Activated CD4-positive, alpha-beta T cell treated with anti-CD3 and anti-CD28 coated beads for 1 hour (primary cell): ENCODE measurements at places on chromosomes 7 and 10.

DNA sequence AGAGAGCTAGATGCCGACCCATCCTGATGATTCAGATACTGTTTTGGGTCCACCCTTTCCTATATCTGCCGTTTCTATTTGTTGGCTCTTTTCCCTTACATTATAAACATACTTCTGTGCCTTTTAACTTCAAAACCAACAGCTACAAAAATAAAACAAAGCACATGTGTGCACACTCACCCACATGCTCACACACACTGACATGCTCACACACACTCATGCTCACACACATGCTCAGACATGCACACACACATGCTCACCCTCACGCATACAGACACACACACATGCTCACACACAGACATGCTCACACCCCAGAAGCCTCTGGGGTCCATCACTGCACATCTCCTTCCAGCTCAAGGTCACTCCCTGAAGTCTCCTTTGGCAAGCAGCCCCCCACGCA lies 88.1 kb downstream of the TCERG1L start:
- DNase-seq = no peak

DNA sequence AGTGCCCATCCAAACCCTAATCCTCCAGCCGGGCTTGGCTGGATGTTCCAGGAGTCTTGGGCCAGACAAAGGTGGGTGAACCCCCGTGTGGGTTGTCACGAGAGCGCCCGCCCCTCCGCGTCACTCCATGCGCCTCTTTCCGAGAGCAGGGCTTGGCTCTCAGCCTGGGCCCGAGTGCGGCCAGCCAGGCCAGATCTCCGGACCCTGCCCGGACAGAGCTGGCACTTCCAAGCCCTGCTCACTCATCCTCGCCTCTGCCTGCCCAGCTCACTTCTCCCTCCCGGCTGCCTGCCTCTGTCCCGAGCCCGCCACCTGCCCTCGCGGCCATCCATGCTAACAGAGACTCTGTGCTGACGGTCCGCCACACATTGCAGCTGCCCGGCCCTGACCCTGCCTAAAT lies 34.6 kb downstream of the AGAP3 start:
- no peak for DNase-seq

DNA sequence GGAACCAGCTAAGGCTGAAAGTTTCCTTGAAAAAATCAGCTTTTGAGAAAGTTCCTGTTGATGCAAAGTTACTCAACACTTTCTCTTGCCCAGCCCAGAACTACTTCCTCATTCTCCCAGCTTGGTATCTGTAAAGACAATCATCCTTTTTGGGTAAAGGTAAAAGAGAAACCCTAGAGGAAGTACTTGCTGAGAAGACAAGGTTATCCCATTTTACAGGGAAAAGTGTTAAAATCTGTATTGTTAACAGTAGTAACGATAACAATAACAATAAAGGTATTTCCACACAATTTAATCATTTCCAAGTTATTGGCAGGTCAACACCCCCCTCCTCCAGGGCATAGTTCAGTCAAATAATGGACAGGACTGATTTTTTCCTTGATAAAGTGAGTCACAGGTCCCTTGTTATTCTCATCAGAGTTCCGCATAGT lies 2.4 kb downstream of the ALOX5 start:
- DNase-seq = no peak

GRCh38 chr7:30886608-30887011 lies 25.0 kb upstream of the AQP1 start:
- DNase-seq = no peak

GRCh38 chr10:46545861-46546590 lies 10.4 kb downstream of the GPRIN2 start:
- peak; percentile 6 for DNase-seq

GRCh38 chr7:15481132-15481531 lies 80.7 kb downstream of the AGMO start:
- no peak for DNase-seq

DNA sequence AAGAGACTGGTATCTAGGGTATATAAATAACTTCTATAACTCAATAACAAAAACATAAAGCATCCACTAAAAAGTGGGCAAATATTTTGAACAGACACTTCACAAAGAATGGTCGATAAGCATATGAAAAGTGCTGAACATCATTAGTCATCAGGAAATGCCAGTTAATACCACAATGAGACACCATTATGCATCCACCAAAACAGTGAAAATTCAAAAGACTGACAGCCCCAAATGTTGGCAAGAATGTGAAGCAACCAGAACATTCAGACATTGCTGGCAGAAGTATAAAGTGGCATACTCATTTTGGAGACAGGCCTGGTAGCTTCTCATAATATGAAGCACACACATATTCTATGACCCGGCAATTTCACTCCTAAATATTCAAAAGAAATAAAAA lies 26.5 kb upstream of the GSAP start:
- no peak for DNase-seq

DNA sequence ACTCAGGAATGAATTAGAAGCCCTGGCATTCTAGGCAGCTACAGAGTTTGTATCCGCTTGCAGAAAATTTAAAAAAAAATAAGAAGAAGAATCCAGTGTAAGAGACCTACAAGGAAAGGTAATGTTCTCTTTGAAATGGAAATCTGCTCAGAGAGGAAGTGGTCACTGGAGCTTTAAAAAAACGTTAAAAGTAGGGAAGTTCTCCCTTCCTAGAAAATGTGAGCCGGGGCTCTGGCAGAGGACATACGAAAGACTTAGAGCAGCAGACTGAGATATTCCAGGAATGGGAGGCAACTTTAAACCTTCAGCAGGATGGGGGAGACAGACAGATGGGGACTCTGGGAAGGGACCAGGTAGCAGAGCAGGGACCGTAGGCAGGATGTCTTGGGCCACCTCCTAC lies 149.4 kb upstream of the NPS start:
- DNase-seq = no peak

- no peak for DNase-seq
These were observed 16.0 kb downstream of the PPP1R9A start for GRCh38 chr7:94923412-94923811.

- DNase-seq = no peak
These were observed 126.5 kb upstream of the CHRM2 start for GRCh38 chr7:136741941-136742340.

GRCh38 chr7:24244554-24244953 lies 39.4 kb upstream of the NPY start:
- DNase-seq = no peak

DNA sequence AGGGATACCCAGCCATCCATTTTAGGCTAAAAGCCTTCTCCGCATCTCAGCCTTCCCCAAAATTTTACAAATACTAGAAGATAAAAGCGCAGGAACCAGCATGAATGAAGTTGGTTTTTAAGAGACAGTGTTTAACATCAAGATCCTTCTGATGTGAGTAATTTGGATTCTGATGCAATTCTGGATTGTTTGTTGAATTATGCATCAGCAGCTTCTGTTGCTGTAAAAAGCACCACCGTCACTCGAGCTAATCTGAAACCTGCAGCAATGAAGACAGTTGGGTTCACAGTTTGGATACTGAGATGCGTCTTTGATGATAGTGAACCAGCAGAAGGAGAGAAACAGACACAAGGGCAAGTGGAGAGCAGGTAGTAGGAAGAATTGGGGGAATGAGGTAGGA lies 179.2 kb downstream of the PLXNA4 start:
- DNase-seq = no peak

DNA sequence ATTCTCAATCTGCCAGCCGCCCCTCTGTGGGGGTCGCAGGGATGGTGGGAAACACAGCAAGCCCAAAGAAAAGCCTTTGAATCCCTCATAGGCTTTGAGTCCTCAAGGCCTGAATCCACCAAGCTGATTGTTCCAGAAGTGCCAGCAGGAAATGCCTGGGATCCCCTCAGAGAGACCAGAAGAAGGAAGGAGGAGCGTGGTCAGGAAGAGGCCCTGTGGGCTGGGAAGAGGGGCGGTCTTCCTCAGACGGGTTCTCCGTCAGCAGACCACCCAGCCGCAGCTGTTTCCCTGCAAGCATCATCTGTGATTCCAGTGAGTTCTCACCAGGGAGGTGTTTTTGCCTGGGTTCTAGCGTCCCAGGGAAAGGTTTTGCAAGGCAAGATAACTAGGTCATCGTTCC lies 190.0 kb upstream of the KLF6 start:
- no peak for DNase-seq

- no peak for DNase-seq
These were observed 119.3 kb downstream of the BBS9 start for GRCh38 chr7:33248671-33249070.

DNA sequence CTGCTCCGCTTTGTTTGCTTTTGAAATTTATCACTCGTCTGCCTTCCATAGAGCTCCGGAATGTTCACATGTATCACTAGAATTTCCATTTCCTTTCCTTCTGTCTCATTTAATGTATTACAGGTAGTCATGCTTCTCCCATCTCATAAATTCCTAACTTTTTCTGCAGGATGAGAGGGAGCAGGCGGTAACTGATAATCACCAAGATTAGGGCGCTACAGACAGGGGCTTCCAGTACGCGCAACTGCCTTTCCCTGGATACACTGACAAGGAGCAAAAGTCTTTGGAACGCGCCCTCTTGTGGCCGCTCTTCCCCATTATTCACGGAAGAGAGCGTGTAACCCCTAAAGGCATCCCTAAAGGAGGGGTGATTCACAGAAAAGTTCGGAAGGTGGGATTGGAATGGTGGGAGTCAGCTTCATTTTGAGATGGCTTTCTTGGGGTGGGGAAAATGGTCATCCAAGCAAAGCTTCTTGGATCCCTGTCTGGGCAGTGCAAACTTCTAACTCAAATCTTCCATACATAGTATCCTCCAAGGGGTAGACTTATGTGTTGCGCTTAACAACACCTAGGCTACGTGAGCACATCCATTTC lies 6.5 kb downstream of the INHBA start:
- no peak for DNase-seq

- no peak for DNase-seq
These were observed 117.1 kb downstream of the EBF3 start for GRCh38 chr10:129846991-129847391.

- DNase-seq = no peak
These were observed 467.4 kb upstream of the FZD8 start for GRCh38 chr10:36109399-36110023.

- no peak for DNase-seq
These were observed 221.0 kb upstream of the KLF6 start for GRCh38 chr10:4006051-4006450.

- DNase-seq = no peak
These were observed 276.6 kb downstream of the LRMDA start for GRCh38 chr10:75708060-75708459.

DNA sequence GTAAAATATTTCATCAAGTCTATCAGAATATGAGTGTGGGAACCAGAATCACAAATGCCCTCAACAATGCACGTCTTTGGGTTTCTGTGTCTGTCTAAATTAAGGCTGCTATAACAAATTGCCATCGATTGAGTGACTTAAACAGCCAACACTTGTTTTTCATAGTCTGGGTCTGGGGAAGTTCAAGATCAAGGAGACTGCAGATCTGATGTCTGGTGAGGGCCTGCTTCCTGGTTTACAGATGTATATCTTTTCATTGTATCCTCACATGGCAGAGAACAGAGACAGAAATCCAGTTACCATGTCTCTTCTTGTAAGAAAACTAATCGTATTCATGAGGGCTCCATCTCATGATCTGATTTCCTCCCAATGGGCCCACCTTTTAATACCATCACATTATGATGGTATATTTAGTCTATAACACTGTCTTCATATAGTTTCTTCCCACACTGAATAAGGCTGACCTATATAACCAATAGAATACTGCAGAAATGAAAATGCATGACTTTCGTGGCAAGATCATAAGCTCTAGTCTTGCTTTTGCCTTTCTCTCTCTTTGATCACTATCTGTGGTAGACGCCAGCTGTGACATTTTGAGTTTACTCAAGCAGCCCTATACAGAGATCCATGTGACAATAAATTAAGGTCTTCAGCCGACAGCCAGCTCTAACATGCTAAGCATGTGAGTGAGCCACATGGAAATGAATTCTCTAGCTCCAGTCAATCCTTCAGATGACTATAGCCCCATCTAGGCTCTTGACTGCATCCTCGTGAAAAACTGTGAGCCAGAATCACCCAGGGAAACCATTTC lies 51.9 kb downstream of the THSD7A start:
- no peak for DNase-seq

DNA sequence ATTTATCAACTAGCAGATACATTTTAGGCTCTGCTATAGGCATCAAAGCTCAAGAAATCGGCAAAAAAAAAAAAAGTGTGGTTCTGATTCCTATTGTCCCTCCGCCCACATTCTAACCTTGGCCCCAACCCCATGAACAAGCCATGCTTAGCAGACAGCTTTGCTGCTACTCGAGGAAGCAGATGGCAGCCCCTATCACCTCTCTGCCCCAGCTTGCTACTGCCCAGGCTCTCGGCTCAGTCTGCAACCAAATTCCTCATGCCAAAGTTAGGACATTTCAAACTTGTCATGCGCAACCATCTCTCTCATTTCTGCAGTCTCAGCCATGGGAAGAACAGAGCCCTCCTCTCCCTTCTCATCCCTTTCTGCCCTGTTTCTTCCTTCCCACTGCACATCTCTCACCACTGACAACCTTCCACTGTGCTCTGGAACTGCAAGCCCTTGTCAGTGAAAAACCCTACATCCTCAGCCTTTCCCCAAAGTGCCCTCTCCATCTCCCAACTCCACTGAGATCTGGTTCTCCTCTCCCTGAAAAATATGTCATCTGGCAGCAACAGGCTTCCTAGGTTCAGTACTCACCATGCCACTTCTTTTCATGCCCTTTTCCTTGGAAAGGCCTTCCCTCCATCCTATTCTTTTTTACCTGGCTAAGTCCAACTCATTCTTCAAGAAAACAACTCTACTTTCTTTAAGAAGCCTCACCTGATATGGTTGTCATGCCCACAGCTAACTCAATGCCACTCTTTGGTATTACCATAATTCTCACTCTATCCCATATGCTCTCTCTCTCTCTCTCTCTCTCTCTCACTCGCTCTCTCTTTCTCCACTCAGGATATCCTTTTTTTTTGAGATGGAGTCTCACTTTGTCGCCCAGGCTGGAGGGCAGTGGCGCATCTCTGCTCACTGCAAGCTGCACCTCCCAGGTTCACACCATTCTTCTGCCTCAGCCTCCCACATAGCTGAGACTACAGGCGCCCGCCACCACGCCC lies 60.1 kb upstream of the FHIP2A start:
- DNase-seq = no peak

DNA sequence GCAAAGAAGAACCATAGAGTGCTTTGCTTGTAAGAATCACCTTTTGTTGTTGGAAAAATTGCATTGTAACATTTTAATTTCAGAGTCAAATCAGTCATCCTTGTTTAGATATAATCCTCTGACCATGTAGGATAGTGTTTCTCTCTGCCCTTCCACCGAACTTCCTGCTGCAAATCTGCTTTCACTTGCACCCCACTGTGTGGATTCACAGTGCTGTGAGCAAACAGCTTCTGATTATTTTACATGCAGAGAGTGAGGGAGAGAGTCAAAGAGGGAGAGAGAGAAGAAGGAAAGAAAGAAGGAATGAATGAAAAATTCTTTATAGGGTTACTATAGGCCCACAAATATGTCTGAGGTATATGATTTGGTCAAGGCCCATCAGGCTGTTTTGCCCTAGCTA lies 30.0 kb upstream of the SEM1 start:
- no peak for DNase-seq
